ENCODE measurements at places on chromosomes 5 and 9.

DNA sequence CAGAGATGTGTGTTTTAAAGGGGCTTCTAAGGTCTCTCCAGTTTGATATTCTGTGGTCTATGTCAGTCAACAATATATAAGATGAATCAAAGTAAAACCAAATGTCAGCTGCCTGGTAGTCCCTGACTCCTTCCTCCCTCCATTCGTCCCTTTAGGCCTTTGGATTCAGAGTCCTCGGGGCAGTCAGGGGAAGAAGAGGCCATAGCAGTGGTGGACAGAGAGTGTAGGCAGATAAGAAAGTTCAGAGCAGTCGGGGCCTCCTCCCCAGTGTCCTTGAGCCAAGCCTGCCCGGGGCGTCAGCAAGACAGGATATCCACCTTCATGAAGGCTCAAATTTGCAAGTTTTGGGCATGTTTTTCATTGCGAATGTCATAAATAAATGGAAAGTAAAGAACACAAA is 110.6 kb downstream of the ADAMTS16 start:
- DNase-seq, result no peak

DNA sequence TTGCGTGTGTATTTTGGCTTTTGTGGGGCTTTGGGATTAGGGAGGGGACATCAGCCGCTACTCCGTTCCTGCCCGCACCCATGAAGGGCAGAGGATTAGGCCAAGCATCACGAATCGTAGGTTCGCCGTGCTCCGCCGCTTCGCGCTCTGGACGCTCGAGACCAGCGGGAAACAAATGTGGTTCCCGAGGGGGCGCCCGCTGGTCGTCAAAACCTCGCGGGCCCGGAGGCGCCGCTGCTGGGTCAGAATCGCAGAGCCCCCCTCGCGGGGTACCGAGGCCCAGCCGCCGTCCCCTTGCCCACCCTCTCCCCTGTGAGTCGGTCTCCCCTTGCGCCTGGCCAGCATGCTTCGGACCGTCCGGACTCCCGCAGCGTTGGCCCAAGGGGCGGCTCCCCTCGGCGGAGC is 2.3 kb upstream of the PAX5 start:
- DNase-seq, result no peak

- no peak for DNase-seq
These were observed 74.0 kb upstream of the SPTLC1 start for GRCh38 chr9:92188969-92189781.

- DNase-seq, result peak; percentile 31
These were observed 12.7 kb upstream of the THG1L start for GRCh38 chr5:157718519-157718918.

DNA sequence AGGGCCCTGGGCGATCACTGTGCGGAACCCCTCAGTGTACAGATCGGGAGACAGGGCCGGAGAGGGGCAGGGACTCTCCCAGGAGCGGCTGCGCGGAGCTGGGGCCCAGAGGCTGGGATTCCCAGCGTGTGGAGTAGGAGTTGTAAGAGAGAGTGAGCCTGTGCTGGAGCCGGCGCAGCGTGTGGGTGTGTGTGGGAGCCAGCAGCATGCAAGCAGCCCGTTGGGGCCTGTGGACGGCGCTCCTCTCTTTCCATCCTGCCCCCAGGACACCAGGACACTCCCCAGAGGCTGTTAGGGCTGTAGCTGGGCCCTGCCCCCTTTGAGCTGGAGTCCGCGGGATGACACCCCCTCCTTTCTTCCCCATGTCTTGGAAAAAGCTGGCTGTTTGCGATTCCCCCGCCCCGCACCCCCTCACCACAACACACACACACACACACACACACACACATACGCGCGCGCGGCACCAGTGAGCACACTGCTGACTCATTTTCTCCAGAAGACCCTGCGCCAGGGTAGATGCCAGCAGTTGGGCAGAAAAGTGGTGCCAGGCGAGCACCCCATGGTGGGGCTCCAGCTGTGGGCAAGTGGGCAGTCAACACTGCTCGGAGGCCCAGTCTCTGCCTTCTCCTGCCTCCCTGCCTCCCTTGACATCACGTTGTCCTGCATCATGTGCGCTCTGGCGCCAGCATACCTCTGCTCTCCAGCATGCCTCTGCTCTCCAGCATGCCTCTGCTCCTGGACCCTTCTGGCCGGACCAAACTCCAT is 1.5 kb downstream of the COL27A1 start:
- DNase-seq, result no peak

- DNase-seq, result no peak
These were observed 558.0 kb downstream of the EBF1 start for GRCh38 chr5:158541536-158542297.

- no peak for DNase-seq
These were observed 32.7 kb upstream of the GABRP start for GRCh38 chr5:170750791-170751190.

DNA sequence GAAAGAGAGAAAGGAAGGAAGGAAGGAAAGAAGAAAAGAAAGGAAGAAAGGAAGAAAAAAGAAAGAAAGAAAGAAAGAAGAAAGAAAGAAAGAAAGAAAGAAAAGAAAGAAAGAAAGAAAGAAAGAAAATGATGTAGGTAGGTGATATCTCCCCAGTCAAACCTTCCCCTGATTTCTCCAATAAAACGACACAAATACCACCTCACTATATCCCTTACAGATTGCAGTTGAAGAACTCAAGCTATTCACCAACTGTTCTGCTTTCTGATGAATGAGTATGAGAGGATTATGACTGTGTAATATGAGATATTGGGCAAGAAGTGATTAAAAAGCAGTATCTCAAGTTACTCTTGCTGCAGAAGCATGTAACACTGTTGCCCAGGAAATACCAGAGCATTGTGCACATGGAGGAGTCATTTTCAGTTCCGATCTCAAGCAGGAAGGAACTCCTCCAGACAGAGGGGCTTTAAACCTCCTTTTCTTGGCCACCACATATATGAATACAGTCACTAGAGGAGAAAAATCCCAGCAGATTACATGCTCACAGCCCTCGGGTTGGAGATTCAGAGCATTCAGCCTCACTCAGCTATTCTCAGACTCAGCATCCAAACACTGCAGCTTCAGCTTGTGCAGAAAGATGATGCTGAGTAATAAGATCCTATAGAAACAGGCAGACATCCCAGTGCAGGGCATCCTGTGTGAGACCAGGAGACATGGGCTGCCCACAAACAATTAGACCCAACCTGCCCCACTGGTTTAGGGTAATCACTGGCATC is 61.4 kb downstream of the UGCG start:
- no peak for DNase-seq

GRCh38 chr9:121943463-121943862 is 149.6 kb downstream of the TTLL11 start:
- DNase-seq, result no peak

DNA sequence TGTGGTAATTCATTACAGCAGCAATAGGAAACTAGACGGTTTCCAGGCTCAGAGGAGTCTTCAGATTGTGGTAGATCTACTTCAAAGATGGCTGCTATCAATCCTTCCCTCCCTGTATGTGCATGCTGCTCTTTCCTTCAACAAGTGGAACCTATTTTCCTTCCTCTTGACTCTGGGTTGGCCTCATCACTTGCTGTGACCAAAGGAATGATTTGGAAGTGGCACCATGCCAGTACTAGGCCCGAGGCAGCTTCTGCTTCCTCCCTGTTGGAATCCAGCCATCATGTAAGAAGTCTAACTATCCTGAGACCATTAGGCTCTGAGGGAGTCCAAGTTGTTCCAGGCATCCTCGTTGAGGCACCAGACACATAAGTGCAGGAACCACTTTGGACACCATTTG is 46.5 kb upstream of the MCTP1 start:
- no peak for DNase-seq

DNA sequence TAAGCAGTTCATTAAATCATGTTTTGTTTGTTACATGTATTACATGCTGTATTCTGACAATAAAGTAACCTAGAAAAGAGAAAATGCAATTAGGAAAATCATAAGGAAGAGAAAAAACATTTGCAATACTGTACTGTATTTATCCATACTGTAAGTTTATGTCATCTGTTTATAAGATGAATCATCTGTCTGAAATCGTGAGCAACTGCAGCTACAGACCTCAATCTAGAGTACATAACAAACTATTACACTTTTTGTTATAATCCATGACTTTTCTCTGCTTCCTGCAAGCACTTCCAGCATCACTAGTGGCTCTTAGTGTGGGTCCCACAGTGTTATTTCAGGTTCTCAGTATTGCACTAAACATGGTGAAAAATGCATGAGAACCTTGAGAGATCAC is 144.4 kb upstream of the NR4A3 start:
- DNase-seq, result no peak

DNA sequence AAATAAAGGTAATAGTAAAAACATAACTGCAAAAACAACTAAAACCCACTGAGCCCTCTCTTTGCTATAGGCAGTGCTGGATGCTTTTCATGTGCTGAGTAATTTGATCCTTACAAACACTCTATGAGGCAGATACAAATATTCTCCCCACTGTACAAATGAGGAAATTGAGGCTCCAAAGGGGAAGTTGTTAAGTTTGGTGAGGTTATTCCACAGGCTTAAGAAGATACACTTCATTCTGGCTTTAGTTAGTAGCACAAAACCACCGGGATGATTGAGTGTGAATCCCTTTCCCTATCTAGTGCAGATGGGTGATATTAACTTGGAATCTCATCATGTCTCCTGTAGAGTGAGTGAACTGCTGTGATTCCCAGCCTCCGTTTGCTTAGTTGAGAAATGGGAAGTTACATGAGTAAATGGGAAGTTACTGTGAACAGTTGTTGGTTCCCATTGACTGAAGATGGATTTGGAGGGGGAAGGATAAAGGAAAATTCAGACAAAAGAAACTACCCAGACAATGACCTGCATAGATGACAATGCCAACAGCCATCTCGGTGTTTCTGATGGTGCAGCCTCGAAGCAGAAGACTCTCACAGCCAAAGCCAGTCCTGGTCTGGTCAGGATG is 208.3 kb downstream of the ATP10B start:
- no peak for DNase-seq

GRCh38 chr5:154714266-154714986 is 40.8 kb upstream of the LARP1 start:
- no peak for DNase-seq

DNA sequence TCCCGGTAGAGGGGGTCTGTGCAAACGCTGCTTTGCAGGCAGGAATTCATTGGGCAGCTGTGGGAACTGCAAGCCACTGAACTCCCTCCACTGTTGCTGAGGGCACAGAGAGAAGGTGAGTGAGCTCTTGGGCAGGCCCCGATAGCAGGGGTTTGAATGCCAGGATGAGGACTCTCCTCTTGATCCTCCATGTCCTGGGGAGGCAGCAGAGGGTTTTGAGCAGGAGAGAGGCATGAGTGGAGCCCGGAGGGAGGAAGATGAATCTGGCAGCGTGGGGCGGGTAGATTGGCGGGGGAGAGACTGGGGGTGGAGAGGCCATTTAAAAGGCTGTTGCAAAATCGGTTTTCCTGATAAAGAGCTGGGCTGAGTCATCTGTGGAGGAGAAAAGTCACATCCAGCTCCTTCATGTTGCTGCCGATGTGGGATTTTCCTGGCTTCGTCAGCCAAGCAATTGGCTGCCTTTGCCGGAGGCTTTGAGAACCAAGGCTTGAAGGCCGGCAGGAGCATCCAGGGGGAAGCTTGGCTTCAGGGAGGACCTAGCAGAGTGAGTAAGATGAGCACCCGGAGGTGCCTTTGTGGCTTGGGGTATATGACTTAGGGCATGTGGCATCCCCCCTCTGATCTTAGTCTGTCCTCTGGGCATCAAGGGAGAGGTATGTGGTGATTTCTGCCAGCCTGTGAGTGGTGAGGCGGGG is at the start of gene SYNPO:
TSS of gene SYNPO (plus strand) at position 350 of the 695 bp plus-strand sequence. CDS start 7,616 bp downstream, outside the sequence.
- DNase-seq, result no peak

DNA sequence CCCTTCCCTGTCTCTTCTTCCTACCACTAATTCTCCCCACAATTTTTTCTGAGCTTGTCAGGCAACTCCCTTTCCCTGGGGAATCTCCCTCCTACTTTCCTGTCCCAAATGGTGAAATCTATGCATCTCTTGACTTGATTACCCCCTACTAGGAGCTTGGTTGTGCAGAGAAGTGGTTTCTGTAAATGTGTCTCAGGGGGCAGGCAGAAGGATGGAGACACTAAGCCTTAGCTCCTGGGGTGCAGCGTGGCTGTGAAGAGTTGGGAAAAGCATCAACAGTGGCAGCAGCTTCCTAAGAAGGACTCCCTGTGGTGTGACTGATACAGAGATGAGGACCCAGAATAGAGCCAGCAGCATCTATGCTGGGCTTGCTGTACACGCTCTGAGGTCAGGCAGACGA is 62.3 kb downstream of the NRG2 start:
- no peak for DNase-seq

GRCh38 chr9:18863791-18864190 is 169.2 kb downstream of the SAXO1 start:
- no peak for DNase-seq

DNA sequence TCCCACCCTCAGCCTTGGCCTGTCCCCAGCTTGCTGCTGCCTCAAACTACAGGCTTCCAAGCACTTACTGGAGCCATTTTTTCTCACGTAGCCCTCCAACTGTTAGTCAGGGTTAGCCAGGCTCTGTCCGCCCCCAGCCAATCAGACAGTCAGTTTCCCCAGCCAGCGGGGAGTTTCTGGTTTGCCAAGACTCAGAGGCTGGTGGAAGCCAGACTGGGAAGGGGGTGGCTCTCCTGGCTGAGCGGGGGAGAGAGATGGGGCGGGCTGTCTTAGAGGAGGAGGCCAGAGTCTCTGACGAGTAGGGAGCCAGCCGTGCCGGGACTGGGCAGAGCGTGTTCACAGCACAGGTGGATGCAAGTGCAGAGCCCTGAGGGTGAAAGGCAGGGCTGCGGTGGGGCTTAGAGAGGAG is 15.3 kb downstream of the PROP1 start:
- DNase-seq, result no peak

- DNase-seq, result no peak
These were observed 65.2 kb downstream of the RAPGEF1 start for GRCh38 chr9:131674425-131675421.

GRCh38 chr9:100013573-100013972 is 85.2 kb downstream of the ERP44 start:
- no peak for DNase-seq

GRCh38 chr9:14383294-14383693 is 69.4 kb upstream of the NFIB start:
- no peak for DNase-seq

- DNase-seq, result no peak
These were observed 227.4 kb downstream of the NR3C1 start for GRCh38 chr5:143176048-143176447.

DNA sequence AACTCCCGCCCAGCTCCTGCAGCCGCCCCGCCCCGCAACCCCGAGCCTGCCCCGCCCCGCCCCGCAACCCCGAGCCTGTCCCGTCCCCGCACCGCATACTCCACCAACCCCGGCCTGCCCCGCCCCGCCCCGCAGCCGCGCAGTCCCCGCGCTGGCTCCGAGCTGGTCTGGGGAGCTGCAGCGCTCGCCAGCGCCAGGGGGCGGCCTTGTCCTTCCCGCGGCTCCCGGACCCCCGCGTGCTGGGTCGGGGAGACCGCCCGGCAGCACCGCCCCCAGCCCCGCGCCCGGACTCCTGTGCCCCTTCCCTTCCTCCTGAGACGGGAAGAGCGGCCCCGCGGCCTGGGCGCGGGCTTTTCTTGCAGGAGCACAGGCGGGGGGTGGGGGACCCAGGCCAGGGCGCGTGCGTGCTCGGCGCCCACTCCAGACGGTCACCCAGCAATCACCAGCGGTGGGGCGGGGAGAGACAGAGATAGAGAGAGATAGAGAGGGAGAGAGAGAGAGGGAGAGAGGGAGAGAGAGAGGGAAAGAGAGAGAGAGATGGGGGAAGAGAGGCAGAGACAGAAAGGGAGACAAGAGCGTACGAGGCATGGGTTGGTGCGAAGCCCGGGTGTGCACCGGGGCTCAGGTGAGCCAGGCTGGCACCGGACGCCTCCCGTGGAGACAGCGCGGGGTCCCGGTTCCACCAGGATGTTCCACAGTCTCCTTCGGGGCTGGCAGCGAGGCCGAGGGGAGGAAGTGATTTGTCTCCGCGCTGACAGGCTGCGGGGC is 14.7 kb upstream of the TMEM250 start:
- DNase-seq, result peak; percentile 46

Measured in memory B cell (primary cell).